ENCODE measurements at places on chromosomes 5 and 9. TPM values are rescaled to one million over a fixed set of nuclear protein-coding genes. Genes with fewer than 3 reads are reported as not detected.

The KIF20A gene
- 40.2 TPM for total RNA-seq

The MAP1B gene
- 0.09 TPM for total RNA-seq

The CCL28 gene
- total RNA-seq = 16.4 TPM

The N4BP3 gene
- total RNA-seq = 2.7 TPM

The CCNB1 gene
- total RNA-seq = 163 TPM

The OBP2B gene
- total RNA-seq = not detected

The CA9 gene
- total RNA-seq = 0.30 TPM

The RAI14 gene
- 1.2 TPM for total RNA-seq

The CMYA5 gene
- total RNA-seq = 0.30 TPM

The ANKRD55 gene
- 8.5 TPM for total RNA-seq

The SLC34A3 gene
- not detected for total RNA-seq

The CNOT6 gene
- total RNA-seq = 39.7 TPM

The TRAF1 gene
- 82.3 TPM for total RNA-seq

The COL15A1 gene
- 0.20 TPM for total RNA-seq

The CKMT2 gene
- not detected for total RNA-seq

The ENTREP1 gene
- total RNA-seq = not detected

The C9orf153 gene
- total RNA-seq = 0.25 TPM

The FCN1 gene
- total RNA-seq = not detected

The IL13 gene
- 32.6 TPM for total RNA-seq

The SVEP1 gene
- not detected for total RNA-seq

The SMIM33 gene
- total RNA-seq = 0.59 TPM

The CYSRT1 gene
- total RNA-seq = 0.23 TPM

The ARHGEF39 gene
- total RNA-seq = 15.4 TPM

The GABRA1 gene
- total RNA-seq = not detected

The SLC28A3 gene
- 0.14 TPM for total RNA-seq

The TRIO gene
- 17.2 TPM for total RNA-seq

The LHFPL2 gene
- total RNA-seq = not detected

The AJM1 gene
- 3.9 TPM for total RNA-seq

Measured in T-helper 2 cell treated with Interferon-gamma antibody and Interleukin-4, amounts not matched to agents 100 ng/mL and 5 ng/mL, for 36 hours (primary cell).